Activated naive CD4-positive, alpha-beta T cell (primary cell): ENCODE measurements at places on chromosomes 16 and 17.

- DNase-seq, result no peak
Observed at GRCh38 chr16:27703121-27703520, 153.2 kb downstream of the KATNIP start.

GRCh38 chr17:2564877-2565276 is 28.6 kb upstream of the PAFAH1B1 start:
- no peak for DNase-seq

DNA sequence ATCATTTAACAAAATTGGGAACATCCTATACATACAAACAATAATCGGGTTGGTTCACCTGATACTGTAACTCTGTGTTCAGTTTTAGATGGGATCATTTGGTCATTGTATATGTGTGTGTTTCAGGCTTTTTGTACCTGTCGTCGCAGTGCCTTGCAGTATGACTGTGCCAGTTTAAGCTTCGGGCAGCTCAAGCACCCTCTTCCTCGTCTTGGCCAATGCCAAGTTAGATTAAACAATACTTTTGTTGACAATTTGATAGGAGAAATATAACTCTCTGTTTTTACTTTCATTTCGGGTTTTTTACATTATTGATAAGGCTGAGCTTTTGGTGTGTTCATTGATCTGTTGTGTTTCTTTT is 37.0 kb upstream of the ARHGAP17 start:
- no peak for DNase-seq

GRCh38 chr16:48054881-48055601 is 100.8 kb downstream of the ABCC12 start:
- no peak for DNase-seq

DNA sequence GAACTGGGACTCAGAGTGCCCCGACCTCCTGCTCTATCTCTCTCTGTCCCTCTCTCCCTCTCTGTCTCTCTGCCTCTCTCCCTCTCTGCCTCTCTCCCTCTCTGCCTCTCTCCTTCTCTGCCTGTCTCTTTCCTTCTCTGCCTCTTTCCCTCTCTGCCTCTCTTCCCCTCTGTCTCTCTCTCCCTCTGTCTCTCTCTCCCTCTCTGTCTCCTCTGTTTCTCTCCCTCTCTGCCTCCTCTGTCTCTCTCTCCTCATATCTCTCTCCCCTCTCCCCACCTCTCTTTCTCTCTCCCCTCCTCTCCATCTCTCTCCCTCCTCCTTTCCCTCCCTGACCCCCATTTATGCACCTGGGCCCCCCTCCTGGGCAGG is 32.7 kb downstream of the TNFRSF13B start:
- DNase-seq, result no peak

GRCh38 chr16:85330006-85330693 is 217.9 kb upstream of the CIBAR2 start:
- DNase-seq, result no peak

- DNase-seq, result peak; percentile 18
Observed at GRCh38 chr17:48026502-48027321, 10.9 kb downstream of the COPZ2 start.

- DNase-seq, result no peak
Observed at GRCh38 chr17:64056269-64057005, 36.0 kb upstream of the ICAM2 start.

DNA sequence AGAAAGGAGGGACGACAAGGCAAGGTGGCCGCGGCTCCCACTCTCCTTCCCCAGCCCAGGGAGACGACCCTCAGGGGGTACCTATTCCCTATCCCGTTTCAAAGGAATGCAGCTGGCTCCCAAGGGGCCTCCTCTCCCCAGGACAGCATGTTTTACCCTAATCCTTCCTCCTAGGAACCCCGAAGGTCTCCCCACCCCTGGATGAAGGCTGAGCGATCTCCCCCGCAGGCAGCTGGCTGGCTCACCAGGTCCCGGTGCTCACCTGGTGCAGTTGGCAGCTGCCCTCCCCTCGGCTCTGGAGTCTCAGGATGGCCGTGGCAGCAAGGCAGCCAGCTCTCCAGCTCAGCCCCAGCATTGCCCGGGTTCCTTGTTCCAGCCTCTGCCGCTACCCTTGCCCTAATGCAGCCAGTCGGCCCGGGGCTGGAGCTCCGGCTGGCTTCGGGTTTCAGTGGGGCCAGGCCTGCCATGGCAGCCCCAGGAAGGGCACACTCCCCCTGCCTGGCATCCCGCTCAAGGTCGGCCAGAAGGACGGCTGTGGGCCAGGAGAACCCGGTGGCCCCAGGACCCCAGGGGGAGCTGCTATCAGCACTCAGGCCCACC is 4.6 kb downstream of the CLUH start:
- DNase-seq, result no peak

DNA sequence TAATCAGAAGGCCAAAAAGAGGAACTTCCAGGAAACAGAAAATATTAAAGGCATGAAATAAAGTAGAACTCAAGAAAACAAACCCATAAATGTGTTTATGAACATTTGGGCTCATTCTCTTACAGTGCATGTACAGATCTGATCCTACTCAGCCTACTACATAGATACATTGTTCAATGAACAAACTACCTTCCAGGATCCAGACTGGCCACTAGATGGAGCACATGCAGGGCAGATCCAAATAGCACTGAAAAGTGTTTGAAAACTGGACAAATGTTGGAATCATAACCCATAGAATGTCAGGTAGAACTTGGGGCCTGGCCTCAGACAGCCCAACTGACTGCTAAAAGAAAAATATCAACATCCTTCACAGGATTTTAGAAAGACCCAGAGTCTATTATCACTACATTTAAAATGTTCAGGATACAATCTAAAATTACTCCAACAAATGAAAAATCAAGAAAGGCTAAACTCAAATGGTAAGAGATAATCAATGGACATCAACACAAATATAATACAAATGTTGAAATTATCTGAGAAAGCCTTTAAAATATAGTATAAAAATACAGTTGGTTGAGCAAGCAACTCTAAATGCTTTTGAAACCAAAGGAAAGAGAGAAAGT is 122.4 kb upstream of the NUDT7 start:
- no peak for DNase-seq

GRCh38 chr17:50129728-50130558 is at the start of gene SAMD14:
Gene SAMD14, minus strand, starts transcription at chr17:50130160. Its CDS starts 5,201 bp downstream, at chr17:50124959.
- no peak for DNase-seq

- DNase-seq, result peak; percentile 76
Observed at GRCh38 chr16:23835390-23836077, at the start of gene PRKCB. Gene PRKCB, plus strand, starts transcription at chr16:23835983.

GRCh38 chr16:79716645-79717332 is 116.3 kb upstream of the MAF start:
- DNase-seq, result no peak

GRCh38 chr17:76241204-76241538 is 878 bp upstream of the RNF157 start:
- no peak for DNase-seq

DNA sequence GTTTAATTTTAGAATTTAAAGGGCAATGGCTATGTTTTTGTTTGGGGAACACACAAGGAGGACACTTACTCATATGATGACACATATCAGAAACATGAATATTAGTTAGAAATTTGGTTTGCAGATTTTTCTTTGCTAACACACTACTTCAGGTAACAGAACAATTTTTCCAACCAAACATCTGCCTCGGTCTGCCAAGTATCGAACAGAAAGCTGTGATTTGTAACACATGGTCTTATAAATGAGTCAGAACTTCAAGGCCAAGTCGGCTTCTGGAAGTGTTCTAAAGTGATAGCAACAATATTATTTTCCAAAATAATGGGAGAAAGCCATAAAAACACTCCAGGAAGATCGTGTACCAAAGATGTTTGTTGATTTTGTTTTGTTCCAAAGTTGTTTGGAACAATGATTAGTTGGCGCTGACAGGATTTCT is 75.9 kb upstream of the PMFBP1 start:
- DNase-seq, result no peak

DNA sequence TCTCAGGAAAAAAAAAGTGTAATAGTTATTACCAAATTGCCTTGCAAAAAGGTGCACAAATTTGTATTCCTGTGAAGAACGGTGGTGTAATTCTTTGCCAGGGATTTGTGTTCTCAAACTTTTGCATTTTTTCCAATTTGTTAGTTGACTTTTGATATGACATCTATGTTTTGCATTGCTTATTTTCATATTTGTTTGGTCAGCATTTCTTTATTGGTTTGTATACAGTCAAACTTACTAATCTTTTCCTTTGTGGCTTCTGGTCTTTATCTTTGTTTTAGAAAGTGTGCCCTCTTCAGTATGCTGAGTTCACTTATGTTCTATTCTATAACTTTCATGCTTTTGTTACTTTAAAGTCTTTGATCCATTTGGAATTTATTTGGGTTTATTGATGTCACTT is 226.2 kb upstream of the ZFHX3 start:
- no peak for DNase-seq

DNA sequence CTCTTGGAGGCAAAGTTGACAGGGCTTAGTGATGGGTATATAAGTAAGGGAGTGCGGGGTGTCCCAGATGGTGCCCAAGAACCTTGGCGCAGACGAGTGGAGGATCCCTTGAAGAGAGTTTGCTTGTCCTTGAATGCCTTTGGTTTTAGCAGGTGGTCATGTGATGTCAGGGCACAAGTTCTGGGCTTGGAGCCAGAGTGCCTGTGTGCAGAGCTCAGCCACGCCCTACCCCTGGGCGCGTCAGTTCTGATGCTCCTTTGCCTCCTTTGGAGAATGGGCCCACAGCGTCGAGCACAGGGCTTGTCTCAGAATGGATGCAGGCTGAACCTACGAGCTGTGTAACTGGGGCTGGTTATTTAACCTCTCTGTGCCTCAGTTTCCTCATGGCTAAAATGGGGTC is 412.2 kb upstream of the EEF2KMT start:
- DNase-seq, result no peak

- DNase-seq, result no peak
Observed at GRCh38 chr17:61251939-61252865, 147.4 kb upstream of the TBX2 start.

DNA sequence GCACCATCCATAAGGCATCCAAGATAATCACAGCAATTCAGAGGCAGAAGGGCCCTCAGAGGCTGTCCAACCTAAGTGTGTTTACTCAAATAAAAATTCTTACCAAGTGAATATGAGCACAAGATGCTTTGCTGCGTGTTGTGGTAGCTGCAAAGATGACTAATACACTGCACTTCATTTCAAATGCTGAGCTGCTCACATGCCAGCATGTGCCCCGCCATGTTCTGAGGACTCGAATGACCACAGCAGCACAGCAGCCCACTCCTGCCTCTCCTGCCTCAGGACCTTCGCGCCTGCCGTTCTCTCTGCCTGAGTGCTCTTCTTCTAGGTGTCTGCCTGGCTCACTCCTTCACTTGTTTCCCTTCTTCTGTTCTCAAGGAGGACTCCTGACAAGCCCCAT is 19.0 kb downstream of the PIK3R5 start:
- no peak for DNase-seq

DNA sequence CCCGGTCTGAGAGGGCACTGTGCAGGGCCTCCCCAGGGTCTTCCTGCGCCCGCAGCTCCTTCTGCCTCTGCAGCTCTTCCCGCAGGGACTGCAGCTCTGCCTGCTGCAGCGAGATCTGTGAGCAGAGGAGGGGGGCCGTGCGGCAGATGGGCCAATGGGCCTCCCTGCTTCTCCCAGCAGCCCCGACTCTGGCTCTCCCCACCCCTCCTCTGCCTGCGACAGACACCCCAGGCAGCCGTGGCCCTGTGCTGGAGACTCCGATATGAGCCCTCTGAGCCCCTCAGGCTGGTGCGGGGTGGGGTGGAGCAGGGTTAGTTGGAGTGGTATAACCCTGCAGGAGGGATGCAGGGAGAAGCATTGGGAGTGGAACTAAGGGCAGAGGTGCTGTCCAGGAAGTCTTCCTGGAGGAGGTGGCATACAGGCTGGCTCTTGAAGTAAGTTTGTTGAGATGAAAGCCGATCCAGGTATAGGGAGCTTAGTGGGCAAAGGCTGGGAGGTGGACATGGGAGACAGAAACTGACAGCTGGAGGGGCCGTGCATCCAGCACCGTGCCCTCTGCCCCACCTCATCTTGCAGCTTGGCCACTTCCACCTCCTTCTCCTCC is 5.0 kb downstream of the THOC6 start:
- no peak for DNase-seq

- no peak for DNase-seq
Observed at GRCh38 chr17:1224330-1224729, 44.5 kb upstream of the ABR start.

DNA sequence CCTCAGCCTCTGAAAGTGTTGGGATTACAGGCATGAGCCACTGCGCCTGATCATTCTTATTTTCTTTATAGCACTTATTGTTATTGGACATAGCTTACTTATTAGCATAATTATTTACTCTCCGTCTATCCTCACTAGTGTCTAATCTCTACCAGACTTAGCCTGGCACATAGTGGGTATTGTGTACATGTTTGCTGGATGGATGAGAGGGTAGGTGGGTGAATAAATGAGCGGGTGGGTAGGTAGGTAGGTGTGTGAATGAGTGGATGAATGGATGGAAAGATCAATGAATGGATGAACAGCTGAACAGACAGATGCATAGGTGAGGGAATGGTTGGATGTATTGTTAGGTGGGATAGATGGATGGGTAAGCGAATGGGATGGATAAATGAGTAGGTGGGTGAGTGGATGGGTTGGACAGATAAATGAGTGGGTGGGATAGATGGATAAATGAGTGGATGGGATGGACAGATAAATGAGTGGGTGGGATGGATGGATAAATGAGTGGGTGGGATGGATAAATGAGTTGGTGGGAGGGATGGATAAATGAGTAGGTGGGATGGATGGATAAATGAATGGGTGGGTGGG is 51.9 kb downstream of the ABCC6 start:
- no peak for DNase-seq

- DNase-seq, result peak; percentile 32
Observed at GRCh38 chr17:32876417-32877163, at the start of gene MYO1D. Gene MYO1D, minus strand, starts transcription at chr17:32877124. Its CDS starts 252 bp downstream, at chr17:32876872.

DNA sequence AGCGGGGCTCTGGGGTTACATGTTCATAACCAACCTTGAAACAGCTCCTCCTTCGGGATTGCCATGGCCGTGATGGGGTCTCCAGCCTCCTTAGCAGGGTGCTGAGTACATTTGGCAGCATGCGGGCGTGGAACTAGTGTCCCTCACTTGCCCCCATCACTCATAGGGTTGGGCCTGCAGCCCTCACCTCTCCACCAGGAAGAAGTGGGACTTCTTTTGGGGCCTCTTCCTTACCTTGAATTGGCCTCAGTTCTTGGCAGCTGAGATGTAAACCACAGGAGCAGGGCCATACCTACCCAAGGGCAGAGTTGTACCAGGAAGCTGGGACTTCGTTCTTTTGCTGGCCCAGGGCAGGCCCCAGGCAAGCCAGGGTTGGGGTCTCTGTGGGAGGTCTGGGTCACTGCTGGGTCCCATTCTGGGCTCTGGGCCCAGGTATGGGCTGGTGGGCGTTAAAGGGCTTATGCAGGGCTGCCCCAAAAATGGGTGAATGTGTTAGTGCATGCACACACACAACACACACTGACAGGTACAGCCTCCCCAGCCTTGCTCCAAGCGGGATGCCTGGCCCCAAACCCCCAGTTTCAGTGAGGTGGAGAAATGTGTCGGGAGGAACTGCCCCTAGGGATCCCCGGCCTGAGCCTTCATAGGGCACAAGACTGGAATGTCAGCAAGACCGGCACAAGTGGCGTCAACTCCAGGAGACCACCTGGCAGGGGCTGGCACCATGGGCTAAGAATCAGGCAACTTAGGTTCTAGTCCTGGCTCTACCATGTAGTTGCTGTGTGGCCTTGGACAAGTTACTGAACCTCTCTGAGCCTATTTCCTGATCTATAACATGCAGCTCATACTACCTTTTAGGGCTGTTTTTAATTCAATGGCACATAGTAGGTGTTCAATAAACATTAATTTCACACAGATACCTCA is 3.9 kb upstream of the KRT15 start:
- no peak for DNase-seq
